Endodermal cell (in vitro differentiated cells): ENCODE measurements at places on chromosomes 12 and 14. TPM values are rescaled to one million over a fixed set of nuclear protein-coding genes. Genes with fewer than 3 reads are reported as not detected.

DNA sequence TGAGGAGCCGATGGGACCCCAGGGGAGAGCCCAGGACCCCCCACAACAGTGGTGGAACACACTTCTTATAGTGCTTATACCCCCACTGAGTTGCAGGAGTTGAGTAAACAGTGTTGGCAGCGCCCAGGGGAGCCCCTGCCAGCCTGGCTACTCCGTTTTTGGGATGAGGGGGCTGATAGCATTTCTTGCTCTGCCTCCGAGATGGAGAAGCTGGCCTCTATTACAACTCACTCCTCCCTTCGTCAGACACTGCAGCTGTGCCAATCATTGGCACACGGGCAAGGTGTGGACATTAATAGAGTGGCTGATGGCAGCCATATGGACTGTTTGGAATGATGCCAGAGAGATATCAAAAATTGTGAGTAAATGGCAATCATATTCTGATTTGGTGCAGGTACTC is 94.9 kb upstream of the TMPO start:
- H3K4me3 ChIP-seq: no peak overlapping the region
- H3K4me1 ChIP-seq: peaks cover 4% of the 10 kb centered on the region
- DNase-seq: peak; percentile 41
- no peaks in the 10 kb centered on the region for H3K36me3 ChIP-seq
- H3K27me3 ChIP-seq: no peaks in the 10 kb centered on the region
- no peak overlapping the region for H3K27ac ChIP-seq

GRCh38 chr14:103408491-103409155 is 23.4 kb downstream of the MARK3 start:
- peaks cover 8% of the 10 kb centered on the region for H3K4me1 ChIP-seq
- H3K27ac ChIP-seq: peak overlapping the region; percentile 19
- DNase-seq: peak; percentile 72
- H3K36me3 ChIP-seq: peaks cover 46% of the 10 kb centered on the region
- no peaks in the 10 kb centered on the region for H3K27me3 ChIP-seq

- H3K36me3 ChIP-seq: no peaks in the 10 kb centered on the region
- H3K27me3 ChIP-seq: no peaks in the 10 kb centered on the region
- H3K4me3 ChIP-seq: no peak overlapping the region
- H3K27ac ChIP-seq: no peak overlapping the region
- H3K4me1 ChIP-seq: no peaks in the 10 kb centered on the region
Measured at GRCh38 chr12:76768576-76768975, 4.7 kb downstream of the ZDHHC17 start.

GRCh38 chr14:49946320-49947141 is 53.6 kb downstream of the ARF6 start:
- H3K27me3 ChIP-seq: no peaks in the 10 kb centered on the region
- no peak overlapping the region for H3K4me3 ChIP-seq
- no peak overlapping the region for H3K27ac ChIP-seq

- DNase-seq: peak; percentile 45
- no peak overlapping the region for H3K4me3 ChIP-seq
- H3K27me3 ChIP-seq: no peaks in the 10 kb centered on the region
- H3K27ac ChIP-seq: no peak overlapping the region
- peaks cover 12% of the 10 kb centered on the region for H3K36me3 ChIP-seq
Measured at GRCh38 chr12:11849757-11850504, 200.5 kb downstream of the ETV6 start.

- peak overlapping the region; percentile 2 for H3K27ac ChIP-seq
- H3K4me3 ChIP-seq: no peak overlapping the region
- DNase-seq: peak; percentile 72
- H3K27me3 ChIP-seq: no peaks in the 10 kb centered on the region
- peaks cover 5% of the 10 kb centered on the region for H3K36me3 ChIP-seq
Measured at GRCh38 chr14:74324931-74325361, 22.2 kb upstream of the ABCD4 start.

- peak; percentile 91 for DNase-seq
- no peak overlapping the region for H3K27ac ChIP-seq
- no peaks in the 10 kb centered on the region for H3K36me3 ChIP-seq
Measured at GRCh38 chr12:92987846-92988621, 58.9 kb upstream of the EEA1 start.

The CIT gene
- total RNA-seq: 60.5 to 91.6 TPM (median 79.1 TPM) in 3 replicates

The SAMD4A gene
- 8.0 and 12.2 TPM in 2 replicates for total RNA-seq

- H3K4me1 ChIP-seq: no peaks in the 10 kb centered on the region
- H3K36me3 ChIP-seq: no peaks in the 10 kb centered on the region
- peak; percentile 74 for DNase-seq
- H3K4me3 ChIP-seq: no peak overlapping the region
Measured at GRCh38 chr12:121709478-121709961, 3.0 kb upstream of the TMEM120B start.

DNA sequence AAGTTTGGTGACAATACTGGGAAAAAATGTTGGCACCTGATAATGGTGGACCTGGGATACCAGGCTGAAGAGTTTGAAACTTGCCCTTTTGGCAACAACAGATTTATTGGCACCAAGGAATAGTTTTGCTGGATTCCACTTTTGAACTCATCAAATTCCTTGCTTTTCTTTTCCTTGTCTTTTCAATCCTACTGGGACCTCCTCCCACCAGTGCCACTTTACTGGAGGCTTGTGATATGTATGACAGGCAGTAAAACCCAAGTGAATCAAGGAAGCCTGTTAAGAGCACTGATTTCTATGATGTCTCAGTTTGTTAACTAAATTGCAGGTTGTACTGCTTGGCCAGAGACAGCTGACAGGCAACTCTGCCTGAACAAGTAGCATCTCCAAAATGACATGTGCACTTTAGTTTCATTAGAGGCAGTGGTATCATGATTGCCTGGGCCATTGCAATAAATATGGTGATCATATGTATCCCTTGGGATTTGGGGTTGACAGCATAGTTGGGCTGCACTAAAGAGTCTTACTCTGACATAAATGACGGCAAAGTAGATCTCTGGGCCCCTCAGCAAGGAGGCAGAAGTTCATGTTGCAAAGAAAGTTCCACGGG is 565.4 kb downstream of the DIO2 start:
- H3K4me1 ChIP-seq: no peaks in the 10 kb centered on the region
- H3K27ac ChIP-seq: no peak overlapping the region
- DNase-seq: no peak
- H3K36me3 ChIP-seq: no peaks in the 10 kb centered on the region

The COX8C gene
- total RNA-seq: not detected in 2 replicates

- H3K27me3 ChIP-seq: no peaks in the 10 kb centered on the region
- H3K36me3 ChIP-seq: no peaks in the 10 kb centered on the region
- no peaks in the 10 kb centered on the region for H3K4me1 ChIP-seq
- H3K27ac ChIP-seq: no peak overlapping the region
- no peak overlapping the region for H3K4me3 ChIP-seq
Measured at GRCh38 chr12:39930101-39930500, 175.8 kb downstream of the SLC2A13 start.

The FGF23 gene
- total RNA-seq: 0.33 to 0.48 TPM (median 0.38 TPM) in 3 replicates

DNA sequence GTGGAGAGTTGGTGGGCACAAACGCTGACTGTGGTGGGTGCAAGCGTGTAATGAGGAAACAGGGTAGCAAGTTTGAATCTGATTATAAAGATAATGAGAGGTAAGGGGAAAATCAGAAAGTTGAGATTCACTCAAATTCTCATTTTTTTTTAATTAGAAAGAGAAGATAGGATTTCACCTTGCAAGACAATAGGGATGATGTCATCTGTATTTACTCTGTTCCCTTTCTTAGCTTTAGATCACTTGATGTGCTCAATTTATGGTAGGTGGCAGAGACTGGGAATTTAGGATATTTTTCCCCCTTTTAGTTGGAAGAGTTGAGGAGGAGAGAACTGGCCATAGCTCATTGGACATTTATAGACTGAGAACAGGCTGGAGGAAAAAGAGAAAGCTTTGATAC is 363.6 kb downstream of the AEBP2 start:
- H3K27me3 ChIP-seq: no peaks in the 10 kb centered on the region
- no peak for DNase-seq
- H3K36me3 ChIP-seq: no peaks in the 10 kb centered on the region
- no peak overlapping the region for H3K27ac ChIP-seq
- H3K4me1 ChIP-seq: no peaks in the 10 kb centered on the region

The PKP2 gene
- total RNA-seq: 114 and 124 TPM in 2 replicates

DNA sequence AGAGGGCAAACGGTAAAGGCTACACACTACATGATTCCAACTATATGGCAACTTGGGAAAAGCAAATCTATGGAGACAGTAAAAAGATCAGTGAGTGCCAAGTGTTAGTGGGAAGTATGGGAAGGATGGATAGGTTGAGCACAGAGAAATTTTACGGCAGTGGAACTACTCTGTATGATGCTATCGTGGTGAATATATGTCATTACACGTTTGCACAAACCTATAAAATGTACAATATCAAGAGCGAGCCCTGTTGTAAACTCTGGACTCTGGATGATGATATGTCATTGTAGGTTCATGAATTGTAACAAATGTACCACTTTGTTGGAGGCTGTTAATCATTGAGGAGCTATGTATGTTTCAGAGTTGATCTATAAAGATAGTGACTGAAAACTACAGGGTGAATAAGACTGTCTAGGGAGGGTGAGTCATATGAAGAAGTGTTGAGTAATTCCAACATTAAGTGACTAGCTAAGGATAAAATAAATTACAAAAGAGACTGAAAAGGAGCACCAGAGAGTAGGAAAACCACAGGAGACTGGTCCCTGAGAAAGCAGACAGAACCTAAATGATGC is 349.2 kb upstream of the LMO3 start:
- H3K4me1 ChIP-seq: peaks cover under 1% of the 10 kb centered on the region
- H3K36me3 ChIP-seq: no peaks in the 10 kb centered on the region
- no peaks in the 10 kb centered on the region for H3K27me3 ChIP-seq
- H3K4me3 ChIP-seq: no peak overlapping the region
- no peak for DNase-seq

The PLEK2 gene
- 1.4 and 1.6 TPM in 2 replicates for total RNA-seq

The TSPAN11 gene
- 2.1 and 3.6 TPM in 2 replicates for total RNA-seq

The DYNC1H1 gene
- 438 to 495 TPM (median 440 TPM) in 3 replicates for total RNA-seq

The MDM1 gene
- 15.0 to 22.8 TPM (median 20.2 TPM) in 3 replicates for total RNA-seq

DNA sequence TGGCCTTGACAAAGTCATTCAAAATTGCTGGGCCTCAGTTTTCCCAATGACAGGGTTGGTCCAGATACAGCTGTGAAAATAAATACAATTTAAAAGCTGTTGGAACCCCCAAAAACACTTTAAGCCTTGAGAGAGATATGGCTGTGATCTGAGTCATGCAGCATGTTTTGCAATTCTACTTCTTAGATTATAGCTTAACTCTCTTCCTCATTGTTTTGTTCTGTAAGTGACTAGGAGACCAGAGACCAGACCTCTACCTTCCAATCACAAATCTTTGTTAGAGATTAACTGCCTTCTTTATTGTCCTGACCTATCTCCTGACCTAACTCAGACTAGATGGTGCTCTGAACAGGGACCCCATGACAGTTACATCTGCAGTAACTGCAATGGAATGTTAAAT is 198.1 kb downstream of the STXBP6 start:
- DNase-seq: no peak
- no peaks in the 10 kb centered on the region for H3K27me3 ChIP-seq
- H3K36me3 ChIP-seq: no peaks in the 10 kb centered on the region
- H3K27ac ChIP-seq: no peak overlapping the region
- no peak overlapping the region for H3K4me3 ChIP-seq

DNA sequence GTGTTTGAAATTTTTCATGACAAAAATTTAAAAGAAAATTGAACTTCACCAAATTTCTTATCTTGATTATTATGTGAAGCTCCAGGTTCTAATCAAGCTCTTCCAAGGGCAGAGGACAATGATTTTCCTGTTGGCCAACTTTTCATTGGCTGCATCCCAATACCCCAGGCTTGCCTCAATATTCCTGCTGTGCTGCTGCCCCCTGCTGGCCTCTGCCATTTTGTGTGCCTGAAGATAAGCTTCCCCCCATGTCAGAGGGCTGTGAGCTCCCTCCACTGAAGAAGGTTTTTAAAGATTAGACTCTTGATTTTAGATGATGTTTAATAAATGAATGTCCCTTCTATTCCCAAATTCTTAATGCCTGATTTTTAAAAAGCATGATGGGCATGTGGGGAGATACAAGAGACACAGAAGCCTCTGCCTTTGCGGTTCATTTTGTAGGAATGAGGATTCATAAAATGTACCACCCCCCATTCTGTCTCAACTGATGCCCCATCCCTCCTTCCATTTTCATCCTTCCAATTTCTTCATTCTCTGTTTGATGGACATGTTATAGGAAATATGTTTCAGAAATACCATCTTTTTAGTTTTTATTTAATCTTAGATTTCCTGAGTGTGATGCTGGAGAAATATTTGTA is 76.7 kb upstream of the RGS6 start:
- no peaks in the 10 kb centered on the region for H3K27me3 ChIP-seq
- no peak overlapping the region for H3K27ac ChIP-seq
- DNase-seq: peak; percentile 92
- H3K4me3 ChIP-seq: no peak overlapping the region
- H3K36me3 ChIP-seq: no peaks in the 10 kb centered on the region

DNA sequence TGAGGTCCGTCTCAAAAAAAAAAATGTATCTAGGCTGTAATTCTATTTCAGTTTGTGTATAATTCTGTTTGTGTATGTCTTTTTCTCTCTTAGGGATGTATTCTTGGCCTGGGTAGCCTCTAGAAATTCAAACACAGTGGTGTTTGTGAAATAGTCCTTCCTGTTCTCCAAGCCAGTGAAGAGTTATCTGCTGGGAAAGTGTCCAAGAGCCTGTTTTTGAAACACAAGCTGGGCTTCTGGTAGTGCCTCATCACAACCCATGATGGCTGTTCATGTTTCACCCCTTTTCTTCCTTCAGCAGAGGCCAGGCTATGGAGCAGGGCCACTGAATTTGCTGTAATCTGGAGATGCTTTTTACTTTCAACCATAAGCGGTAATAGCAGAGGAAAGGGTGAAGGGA is 14.7 kb downstream of the METTL3 start:
- no peak overlapping the region for H3K4me3 ChIP-seq
- H3K4me1 ChIP-seq: peaks cover 9% of the 10 kb centered on the region

DNA sequence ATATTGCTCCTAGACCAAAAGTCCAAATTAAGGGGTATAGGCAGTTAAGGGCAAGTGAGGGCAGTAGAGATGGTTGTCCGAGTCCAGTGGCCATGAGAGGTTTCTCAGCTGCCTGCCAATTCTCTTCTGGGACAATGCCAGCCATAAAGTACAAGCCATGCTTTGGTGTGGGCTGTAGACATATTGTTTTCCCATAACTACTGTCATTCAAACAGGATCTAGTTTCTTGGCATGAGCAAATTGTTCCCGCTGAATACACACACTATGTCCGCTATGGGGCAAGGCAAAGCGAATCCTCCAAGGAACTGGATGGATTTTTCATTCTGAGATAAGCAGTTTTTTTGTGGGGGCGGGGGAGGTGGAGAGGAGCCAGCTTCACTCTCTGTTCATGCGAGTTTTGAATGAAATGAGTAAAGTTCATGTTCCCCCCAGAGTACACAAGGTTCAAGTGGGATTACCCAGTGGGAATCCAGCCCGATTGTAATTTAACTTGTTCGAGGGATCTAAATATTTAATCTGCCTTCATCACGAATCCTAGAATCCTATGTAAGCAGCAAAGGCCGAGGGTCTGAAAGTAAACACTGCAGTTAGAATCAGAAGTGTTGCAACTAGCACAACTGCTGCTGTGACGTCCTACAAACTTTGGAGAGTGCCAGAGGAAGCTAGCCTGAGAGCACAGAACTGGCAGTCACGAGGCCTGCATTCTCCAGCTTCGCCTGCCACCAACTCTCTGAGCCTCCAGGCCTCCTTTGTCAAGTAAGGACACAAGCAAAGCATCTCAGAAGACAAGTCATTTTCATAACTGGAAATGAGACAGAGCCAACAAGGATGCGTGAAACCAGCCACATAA is 137.0 kb downstream of the CRADD start:
- H3K4me1 ChIP-seq: no peaks in the 10 kb centered on the region
- H3K4me3 ChIP-seq: no peak overlapping the region
- DNase-seq: no peak
